Endothelial cell (in vitro differentiated cells): ENCODE measurements at places on chromosomes 2 and 18. TPM values are rescaled to one million over a fixed set of nuclear protein-coding genes. Genes with fewer than 3 reads are reported as not detected.

DNA sequence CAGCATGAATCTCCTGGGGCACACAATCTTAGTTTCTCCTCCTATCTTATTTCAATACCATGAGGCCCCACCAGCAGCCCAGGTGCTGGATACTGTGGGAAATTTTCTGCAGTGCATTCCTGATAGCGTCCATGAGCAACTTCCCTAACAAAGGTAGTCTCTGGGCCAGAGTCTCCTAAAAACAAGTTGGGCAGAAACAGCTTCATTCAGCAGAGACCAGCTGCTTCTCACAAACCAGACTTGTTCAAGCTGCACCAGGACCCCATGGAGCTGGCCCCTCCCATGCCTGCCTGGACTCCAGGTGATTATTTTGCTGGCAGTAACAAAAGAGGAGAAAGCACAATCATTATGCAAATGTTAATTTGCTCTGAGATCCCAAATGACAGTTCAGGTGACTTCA, 31.4 kb downstream of the MYO5B start:
- H3K4me1 ChIP-seq, result no peaks in the 10 kb centered on the region
- H3K27ac ChIP-seq, result no peak overlapping the region
- H3K36me3 ChIP-seq, result no peaks in the 10 kb centered on the region
- no peak overlapping the region for H3K4me3 ChIP-seq

Gene MAP3K19
- total RNA-seq, result not detected

DNA sequence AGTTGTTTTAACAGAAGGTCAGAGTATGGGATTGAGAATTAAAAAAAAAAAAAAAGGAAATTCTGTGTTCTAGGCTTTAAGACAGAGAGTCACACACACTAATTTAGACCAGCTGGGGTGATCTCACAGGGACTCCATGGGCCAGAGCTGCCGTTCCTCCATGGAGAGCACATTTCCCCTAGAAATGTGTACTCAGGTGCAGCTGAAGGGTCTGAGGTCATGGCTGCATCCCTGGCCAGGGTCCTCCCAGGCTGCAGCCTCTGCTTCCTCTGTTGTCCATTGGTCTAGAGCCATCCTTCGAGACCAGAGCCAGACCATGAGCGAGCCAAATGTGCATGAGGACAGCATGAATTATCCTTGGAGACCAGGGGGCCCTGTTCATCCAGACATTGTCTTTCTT, 190.1 kb upstream of the TNP1 start:
- no peaks in the 10 kb centered on the region for H3K36me3 ChIP-seq
- no peak overlapping the region for H3K27ac ChIP-seq
- no peak overlapping the region for H3K4me3 ChIP-seq
- DNase-seq, result no peak

GRCh38 chr2:64748147-64748546, 94.4 kb upstream of the SERTAD2 start:
- H3K4me3 ChIP-seq, result no peak overlapping the region
- no peaks in the 10 kb centered on the region for H3K36me3 ChIP-seq
- DNase-seq, result no peak
- H3K27ac ChIP-seq, result no peak overlapping the region
- peaks cover 10% of the 10 kb centered on the region for H3K4me1 ChIP-seq
- peaks cover 6% of the 10 kb centered on the region for H3K27me3 ChIP-seq

GRCh38 chr2:223993634-223994232, 36.5 kb downstream of the MRPL44 start:
- peak; percentile 66 for DNase-seq
- no peaks in the 10 kb centered on the region for H3K36me3 ChIP-seq
- peaks cover 4% of the 10 kb centered on the region for H3K27me3 ChIP-seq

DNA sequence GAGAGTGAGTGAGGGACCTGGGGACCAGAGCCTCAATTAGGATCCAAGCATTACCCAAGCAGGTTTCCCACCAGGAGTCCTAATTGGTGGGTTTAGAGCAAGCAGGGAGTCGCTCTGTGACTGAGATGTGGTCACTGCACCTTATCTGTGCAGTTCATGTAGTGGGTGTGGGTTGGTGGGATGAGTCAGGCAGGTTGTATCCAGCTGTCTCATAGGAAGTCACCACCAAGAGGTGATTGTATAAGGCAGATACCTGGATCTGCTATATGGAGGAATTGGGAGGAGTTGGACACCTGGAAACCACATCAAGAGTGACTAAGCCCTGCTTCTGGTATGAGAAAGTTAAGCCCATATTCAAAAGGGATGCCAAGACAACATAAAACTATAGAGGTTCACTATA, 106.8 kb downstream of the ARHGAP28 start:
- H3K4me3 ChIP-seq, result no peak overlapping the region
- H3K27me3 ChIP-seq, result no peaks in the 10 kb centered on the region
- H3K4me1 ChIP-seq, result peaks cover 26% of the 10 kb centered on the region
- H3K36me3 ChIP-seq, result peaks cover 26% of the 10 kb centered on the region

DNA sequence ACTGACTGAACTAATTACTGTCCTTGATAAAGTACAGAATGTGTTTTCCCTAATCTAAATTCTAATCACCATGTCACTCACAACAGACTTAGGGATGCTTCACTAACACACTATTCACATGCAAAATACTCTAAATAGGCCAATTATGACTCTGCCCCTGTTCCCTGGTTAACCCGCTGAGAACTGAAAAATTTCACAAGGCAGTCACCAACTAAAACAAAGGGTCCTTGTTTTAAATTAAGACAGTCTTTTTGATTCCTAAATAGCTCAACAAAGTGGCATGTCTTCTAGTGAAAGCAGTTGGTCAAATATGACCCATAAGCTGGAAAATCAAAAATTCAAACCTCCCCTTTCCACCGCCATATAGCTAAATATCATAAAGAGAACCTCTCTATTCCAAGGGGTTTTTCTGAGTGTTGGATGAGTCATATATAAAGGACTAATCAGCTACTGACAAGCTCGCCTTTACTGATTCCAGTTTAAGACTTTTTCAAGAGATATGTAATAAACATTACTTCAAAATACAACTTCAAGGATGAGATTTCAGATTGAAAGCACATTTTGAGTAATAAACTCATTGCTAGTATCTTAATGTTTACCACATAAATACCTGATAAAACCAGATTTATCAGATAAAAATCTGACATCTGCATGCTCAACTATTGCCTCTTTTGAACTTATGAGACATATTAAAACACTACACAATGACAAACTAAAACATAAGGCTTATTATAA, 235.8 kb downstream of the TCF4 start:
- H3K27me3 ChIP-seq, result no peaks in the 10 kb centered on the region
- peaks cover 38% of the 10 kb centered on the region for H3K4me1 ChIP-seq
- no peak overlapping the region for H3K4me3 ChIP-seq
- DNase-seq, result no peak

DNA sequence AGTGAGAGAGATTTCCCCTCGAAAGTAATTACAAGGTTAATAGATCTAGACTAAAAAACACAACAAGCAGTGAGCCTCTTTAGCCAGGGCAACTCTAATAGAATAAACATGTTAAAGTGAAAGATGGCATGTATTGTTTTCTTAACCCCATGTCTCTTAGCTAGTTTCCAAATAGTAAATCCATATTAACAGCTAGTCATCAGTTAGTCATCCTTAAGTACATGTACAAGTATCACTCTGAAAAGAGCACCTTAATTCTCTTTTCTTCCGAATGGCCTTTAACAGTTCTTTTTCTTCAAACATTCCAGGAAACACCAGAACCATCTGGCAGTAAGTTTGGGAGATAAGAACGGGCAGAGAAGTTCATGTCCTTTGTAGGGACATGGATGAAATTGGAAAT, 1480.0 kb downstream of the LRP1B start:
- DNase-seq, result no peak
- H3K27me3 ChIP-seq, result no peaks in the 10 kb centered on the region
- no peak overlapping the region for H3K4me3 ChIP-seq
- H3K4me1 ChIP-seq, result peaks cover 5% of the 10 kb centered on the region

DNA sequence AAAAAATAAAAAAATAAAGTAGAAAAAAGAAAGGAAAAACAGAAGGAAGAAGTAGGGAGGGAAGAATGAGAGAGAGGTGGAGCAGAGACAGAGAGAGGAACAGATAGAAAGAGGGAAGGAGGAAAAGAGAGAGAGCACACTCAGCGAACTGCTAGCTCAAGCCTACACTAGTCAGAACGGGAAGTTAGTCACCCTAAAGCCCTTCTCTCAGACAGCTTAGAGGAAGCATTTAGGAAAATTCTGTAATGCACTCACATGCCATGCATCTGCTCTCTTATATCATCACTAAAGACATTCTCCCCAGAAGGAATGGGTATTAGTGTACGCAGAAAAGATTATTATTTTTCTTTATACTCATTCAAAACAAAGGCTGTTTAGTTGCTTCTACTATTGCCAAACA, 68.1 kb upstream of the SULT1C3 start:
- no peak overlapping the region for H3K27ac ChIP-seq
- peaks cover 23% of the 10 kb centered on the region for H3K36me3 ChIP-seq
- H3K27me3 ChIP-seq, result no peaks in the 10 kb centered on the region
- H3K4me3 ChIP-seq, result no peak overlapping the region
